ENCODE measurements at places on chromosomes 7 and 10.

DNA sequence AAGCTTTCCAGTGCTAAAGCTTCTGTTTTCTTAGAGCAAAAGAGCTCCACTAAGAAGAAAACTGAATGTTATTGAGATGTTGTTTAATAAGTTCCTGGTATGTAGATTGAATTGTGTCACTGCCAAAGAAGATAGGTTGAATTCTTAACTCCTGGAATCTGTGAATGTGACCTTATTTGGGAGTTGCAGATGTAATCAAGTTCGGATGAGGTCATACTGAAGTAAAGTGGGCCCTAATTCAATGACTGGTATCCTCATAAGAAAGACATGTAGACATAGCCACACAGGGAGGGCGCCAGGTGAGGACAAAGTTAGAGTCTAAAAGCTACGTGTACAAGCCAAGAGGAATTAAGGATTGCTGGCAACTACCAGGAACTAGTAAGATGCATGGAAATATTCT lies 732.1 kb upstream of the C7orf33 start:
- no peak for DNase-seq

DNA sequence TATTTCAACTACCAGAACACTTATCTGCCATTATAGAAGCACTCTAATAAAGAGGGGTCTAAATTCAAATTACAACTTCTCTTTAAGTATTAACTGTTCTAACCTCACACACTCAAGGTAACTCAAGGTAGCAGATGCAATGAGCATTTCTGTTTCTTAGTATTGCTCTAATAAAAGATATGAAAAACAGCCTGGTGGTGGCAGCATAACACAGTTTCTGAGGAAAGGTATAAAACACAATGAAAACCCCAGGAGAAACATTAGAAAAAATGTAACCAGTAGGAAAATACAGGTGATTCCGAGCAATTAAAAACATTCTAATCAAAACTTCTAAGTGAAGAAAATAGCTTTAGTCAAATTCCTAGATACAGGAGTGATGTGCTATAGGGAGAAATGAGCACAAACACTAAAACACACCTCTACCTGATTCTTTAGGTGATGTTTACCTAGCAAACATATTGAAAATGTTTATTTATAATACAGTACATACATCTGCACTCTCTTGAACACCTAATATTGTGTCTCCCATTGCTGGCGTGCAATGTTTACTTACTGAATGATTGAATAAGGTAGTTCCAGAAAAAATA lies 3.5 kb downstream of the MKRN1 start:
- DNase-seq, result peak; percentile 33

DNA sequence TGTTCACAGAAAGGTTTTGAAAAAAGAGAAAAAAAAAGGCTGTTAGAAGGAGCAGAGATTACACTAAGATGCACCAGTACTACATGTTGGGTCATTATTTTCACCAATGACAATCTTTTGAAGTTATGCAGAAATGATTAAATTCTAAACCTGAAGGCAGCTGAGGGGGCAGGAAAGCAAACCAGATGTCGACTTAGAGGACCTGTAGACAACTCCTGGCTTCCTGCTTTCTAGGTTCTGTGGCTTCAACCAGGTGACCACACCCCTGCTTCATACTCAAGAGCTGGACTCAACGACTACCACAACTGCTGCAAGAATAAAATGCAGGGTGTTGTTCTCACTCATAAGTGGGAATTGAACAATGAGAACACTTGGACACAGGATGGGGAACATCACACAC lies 30.0 kb downstream of the MYOF start:
- DNase-seq, result no peak

- DNase-seq, result no peak
Observed at GRCh38 chr10:131169146-131169545, 142.4 kb downstream of the TCERG1L start.

GRCh38 chr7:50754241-50754640 lies 28.5 kb downstream of the GRB10 start:
- no peak for DNase-seq

DNA sequence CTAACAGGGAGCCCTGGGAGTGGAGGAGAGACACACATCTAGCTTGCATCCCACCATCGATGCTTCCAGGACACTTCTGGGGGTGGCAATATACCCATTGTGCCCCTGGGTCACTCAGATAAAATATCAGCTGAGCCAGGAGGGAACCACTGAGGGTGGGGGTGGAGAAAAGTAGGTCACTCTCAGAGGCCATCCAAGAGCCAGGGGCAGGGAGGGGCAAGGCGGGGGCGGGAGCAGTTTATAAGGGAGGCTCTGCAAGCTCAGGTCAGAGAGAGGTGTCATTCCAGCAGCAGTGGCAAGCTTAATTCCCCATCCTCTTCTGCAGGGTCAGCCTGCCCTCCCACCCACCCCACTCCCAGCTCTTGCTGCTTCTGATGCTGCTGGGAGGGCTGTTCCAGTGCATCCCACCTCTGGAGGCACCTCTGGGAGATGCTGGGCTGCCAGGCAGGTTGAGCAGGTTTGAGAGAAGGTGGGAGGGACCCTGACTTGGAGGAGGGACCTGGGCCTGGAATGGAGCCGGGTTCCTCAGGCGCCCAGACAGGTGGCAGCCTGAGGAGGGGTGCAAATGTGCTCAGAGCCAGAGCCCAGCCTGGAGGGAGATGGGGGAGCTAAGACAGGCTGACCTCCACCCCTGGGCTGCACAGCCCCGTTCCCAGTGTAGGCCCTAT lies 20.1 kb upstream of the TLX1 start:
- DNase-seq, result no peak

DNA sequence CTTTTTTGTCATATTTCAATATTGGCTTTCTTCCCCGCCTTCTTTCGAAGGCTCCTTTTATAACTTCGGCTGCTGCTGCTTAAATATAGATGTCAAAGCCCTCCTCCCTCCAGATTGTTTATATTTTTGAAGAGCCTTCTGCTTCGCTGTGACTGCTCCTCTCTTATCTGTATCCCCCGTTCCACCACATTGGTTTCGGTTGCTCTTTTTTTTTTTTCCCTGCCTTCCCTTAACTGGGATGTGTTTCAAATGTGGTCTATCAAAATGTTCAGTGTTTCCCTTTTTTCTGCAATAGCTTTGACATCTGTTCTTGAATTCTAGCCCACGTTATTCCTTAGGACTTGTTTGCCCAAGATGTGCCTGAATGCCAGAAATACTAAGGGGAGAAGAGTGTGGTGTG lies 96.4 kb downstream of the CUX1 start:
- no peak for DNase-seq

DNA sequence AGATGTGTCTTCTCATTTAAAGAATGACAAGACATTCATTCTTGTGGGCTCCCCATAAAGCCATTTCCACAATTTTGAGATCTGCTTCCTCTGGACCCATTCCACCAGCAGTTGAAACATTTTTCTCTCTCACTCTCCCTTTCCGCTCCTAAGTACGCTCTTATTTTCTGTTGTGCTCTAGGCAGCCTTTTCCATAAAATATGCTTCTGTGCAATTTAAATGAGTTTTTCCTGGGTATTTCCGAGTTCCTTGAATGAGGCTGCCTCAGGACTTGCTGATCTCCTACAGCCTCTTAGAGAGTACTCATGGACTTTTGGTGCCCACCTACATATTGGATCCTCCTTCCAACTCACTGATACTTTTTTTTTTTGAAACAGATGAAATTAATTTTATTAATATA lies 23.6 kb upstream of the AKR1D1 start:
- DNase-seq, result no peak

GRCh38 chr7:151425670-151426440 lies 14.1 kb downstream of the CRYGN start:
- DNase-seq, result no peak

DNA sequence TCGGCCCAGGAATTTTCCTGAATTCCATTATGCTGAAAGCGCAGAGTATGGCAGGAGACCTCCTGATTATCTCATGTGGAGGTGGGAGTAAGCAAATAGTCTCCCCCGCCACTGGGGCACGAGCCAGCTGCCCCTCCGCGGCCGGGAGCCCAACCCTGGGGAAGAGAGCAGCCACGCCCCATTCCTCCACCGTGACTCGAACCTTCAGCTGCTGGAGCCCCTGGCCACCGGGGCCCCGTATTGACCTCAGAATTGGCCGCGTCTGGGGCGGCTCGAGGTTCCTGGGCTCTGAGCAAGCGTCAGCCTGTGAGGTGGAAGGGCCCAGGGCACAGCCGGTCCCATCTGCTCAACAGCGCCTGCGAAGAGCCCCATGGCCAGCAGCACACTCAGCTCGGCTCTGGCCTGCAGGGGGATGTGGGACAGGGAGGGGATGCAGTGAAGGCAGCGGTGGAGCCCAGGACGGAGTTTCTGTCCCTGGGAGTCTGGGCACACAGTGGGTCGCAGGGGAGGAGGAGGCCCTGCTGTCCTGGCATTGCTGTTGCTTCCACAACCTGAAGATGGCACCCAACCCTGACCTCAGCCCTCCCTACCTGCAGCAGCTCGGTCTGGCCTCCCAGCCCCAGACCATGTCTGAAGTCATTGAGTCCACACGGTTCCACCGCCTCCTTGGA lies 97.8 kb downstream of the CHST15 start:
- peak; percentile 24 for DNase-seq

DNA sequence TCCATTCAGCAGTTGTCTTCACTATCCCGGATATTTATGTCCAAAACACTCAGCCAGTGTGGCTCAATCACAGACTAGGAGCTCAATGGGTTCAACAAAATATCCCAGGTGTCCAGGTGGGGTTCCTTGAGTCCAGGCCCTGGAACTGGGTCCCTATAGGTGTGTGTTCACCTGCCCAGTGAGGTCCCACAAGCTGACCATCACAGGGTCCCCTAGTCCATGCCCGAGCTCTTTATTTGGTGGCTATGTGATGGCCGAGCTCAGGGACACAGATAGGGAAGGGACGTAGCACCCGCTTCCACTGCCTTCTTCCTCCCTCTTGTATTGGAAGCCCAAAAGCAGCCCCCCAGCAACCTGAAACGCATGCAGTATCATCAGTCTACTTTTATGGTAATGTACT lies 78.9 kb upstream of the DDC start:
- no peak for DNase-seq

- no peak for DNase-seq
Observed at GRCh38 chr7:54878339-54878738, 119.3 kb upstream of the SEC61G start.

DNA sequence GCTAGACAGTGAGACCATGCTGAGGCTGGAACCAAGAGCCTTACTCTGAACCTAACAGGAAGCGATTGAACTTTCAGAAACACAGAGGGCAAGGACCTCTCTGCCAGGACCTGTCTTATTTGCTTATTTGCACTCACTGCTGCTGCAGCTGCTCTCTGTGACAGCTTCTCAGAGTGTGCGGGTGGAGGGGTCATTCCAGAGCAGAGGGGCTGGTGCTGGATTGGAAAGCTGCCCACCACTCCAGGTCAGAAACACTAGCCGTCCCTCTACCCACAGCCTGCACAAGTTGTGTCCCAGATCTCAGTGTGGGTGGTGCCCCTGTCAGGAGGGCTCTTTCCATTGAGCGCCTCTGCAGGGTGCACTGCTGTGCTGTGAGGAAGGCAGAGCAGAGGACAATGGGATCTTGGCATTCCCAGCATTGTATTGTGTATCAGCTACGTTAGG lies 126.2 kb downstream of the CCNY start:
- no peak for DNase-seq

DNA sequence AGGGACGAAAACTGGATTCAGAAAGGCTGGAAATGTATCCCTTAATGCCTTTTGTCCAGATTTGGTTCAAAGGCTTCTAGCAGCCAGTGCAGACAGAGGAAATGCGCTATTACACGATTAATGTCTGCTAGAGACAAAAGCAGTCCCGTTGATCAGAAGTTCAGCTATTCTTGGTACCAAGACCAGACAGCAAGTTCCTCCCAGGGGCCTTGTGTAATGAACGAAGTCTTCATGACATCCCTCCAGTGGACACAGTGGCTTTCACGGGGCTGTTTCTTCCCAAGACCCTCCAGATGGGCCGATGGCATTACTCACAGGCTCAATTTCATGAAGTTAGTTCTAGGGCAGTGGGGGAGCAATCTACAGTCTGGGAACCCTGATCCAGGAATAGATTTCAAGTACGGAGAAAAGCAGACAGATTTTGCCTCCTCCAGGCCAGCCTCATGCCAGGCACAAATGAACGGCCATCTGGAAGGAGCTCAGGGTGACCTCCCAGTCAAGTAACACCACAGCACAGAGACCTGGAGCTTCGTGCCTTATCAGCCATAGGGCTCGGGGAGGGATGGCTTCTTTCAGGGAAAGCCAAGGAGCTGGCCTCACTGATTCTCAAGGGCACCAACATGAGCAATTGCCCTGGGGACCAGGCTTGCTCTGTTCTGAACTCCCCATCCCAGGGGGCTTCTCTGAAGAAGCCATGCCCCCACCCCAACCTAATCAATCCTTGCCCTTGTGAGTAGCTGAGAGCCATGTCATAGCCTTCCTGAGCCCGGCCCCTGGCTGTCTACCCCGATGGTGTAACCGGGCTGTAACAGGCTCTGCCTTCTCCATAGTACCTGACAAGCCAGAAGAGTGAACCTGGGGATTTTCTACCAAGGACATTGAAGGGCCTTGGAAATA lies 101.1 kb downstream of the PRKAG2 start:
- no peak for DNase-seq

- DNase-seq, result no peak
Observed at GRCh38 chr7:16815001-16815400, 10.2 kb upstream of the AGR2 start.

All from stimulated activated naive CD8-positive, alpha-beta T cell treated with anti-CD3 and anti-CD28 coated beads, Interleukin-15, Interleukin-2, amounts not matched to agents 100 U/mL and 50 U/mL, for 24 hours (primary cell).